T-cell (primary cell): ENCODE measurements at places on chromosomes 4 and X. TPM values are rescaled to one million over a fixed set of nuclear protein-coding genes. Genes with fewer than 3 reads are reported as not detected.

DNA sequence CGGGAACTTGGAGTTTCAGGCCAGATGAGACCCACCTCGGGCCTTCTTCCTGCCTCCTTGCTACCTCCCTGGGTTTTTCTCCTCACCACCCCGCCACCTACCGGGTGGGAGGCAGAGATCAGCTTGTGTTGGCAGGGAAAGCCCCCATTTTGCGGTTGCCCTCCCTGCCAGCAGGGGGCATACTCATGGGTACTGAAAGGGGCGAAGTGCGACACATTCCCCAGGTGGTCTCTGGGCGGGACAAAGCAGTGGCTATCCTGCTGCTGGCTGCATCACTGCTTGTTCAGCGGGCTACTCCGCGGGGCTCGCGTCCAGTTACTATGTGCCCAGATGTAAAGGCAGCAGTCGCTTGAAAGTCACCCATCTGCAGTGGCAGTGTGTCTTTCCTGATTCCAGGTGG is 330.3 kb downstream of the PDHA2 start:
- H3K27me3 ChIP-seq, result no peaks in the 10 kb centered on the region
- no peaks in the 10 kb centered on the region for H3K36me3 ChIP-seq
- H3K27ac ChIP-seq, result no peak overlapping the region

DNA sequence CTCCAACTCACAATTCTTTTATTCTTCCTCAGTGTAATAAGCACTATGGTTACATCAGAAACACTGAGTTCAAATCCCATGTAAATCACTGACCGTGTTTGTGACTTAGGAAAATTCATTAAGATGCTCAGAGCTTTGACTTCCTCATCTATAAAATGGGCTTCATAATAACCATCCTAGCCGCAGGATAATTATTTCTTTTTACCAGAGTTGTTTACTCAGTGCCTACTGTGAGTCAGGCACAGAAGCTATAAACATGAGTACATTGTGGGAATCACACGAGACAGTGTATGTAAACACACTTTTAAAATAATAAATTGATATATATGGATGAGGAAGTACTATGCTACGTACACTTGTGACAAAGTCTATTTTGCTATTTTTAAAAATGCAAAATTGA is 296.3 kb upstream of the TENM3 start:
- H3K4me1 ChIP-seq, result no peaks in the 10 kb centered on the region
- H3K27ac ChIP-seq, result no peak overlapping the region
- DNase-seq, result no peak
- H3K27me3 ChIP-seq, result no peaks in the 10 kb centered on the region

GRCh38 chrX:24702362-24703184 is 8.9 kb downstream of the POLA1 start:
- no peak for DNase-seq
- peaks cover 18% of the 10 kb centered on the region for H3K36me3 ChIP-seq
- no peak overlapping the region for H3K27ac ChIP-seq

- no peaks in the 10 kb centered on the region for H3K27me3 ChIP-seq
- H3K4me1 ChIP-seq, result no peaks in the 10 kb centered on the region
- no peak overlapping the region for H3K4me3 ChIP-seq
- no peak overlapping the region for H3K27ac ChIP-seq
- DNase-seq, result no peak
Measured at GRCh38 chr4:5098176-5098575, 46.9 kb downstream of the STK32B start.

- H3K36me3 ChIP-seq, result no peaks in the 10 kb centered on the region
- H3K4me3 ChIP-seq, result no peak overlapping the region
- no peak for DNase-seq
- no peak overlapping the region for H3K27ac ChIP-seq
Measured at GRCh38 chrX:97389761-97390192, 506.1 kb downstream of the RPA4 start.

DNA sequence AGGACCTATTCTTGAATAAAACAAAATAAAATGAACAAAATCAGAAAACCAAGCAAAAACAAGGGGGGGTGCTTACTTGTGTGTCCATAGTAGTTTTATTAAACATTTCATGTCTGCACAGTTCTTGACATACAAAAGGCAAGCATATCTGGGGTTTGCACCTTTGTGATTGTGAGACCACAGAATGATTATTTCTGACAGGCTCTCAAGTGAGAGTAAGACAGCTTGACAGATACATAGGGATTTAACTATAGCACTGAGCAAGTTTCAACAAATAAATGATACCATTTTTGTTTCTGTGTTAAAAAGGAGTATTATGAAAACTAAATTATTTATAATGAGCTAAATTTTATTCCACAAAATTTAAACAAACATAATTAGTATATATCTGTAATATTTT is 712.0 kb upstream of the PCDH10 start:
- no peaks in the 10 kb centered on the region for H3K36me3 ChIP-seq
- DNase-seq, result no peak
- no peaks in the 10 kb centered on the region for H3K27me3 ChIP-seq
- no peak overlapping the region for H3K27ac ChIP-seq

Gene RNF150
- not detected for total RNA-seq

Gene GPR50
- not detected for total RNA-seq

DNA sequence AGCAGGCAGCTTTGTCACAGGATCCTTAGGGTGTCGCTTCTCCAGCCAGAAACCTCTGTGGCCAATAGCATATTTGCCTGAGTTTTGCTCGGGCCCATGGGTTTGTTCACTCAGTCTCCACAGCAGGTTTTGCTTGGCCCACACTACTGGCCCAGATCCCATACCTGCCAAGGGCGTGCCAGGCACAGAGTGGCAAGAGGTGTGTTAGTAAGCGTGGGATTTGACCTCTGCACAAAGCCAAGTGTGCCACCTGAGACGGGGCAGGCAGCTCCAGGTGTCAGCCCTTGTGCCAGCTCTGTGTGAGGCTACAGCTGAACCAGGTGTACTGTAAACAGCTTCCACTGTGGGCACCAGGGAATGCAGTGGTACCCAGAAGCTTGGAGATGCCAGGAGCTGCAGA is 2003.0 kb downstream of the C4orf33 start:
- H3K4me1 ChIP-seq, result no peaks in the 10 kb centered on the region
- H3K27me3 ChIP-seq, result no peaks in the 10 kb centered on the region
- H3K27ac ChIP-seq, result no peak overlapping the region
- no peak for DNase-seq
- H3K36me3 ChIP-seq, result no peaks in the 10 kb centered on the region

DNA sequence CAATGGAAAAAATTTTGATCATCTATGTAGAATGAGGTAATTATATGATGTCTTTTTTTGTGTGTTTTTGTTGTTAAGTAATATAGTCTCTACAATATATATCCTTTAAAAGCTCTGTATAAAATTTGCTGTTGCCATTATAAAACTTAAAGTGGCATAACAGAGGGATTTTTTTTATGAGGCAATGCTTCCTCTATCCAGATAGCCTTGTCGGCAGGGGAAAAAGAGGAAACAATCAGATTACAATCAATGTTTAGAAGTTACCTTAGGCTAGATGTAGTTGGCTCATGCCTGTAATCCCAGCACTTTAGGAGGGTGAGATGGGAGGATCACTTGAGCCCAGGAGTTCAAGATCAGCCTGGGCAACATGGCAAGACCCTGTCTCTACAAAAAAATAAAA is 86.8 kb downstream of the DIAPH2 start:
- H3K4me1 ChIP-seq, result no peaks in the 10 kb centered on the region
- no peak overlapping the region for H3K4me3 ChIP-seq
- H3K27me3 ChIP-seq, result no peaks in the 10 kb centered on the region

DNA sequence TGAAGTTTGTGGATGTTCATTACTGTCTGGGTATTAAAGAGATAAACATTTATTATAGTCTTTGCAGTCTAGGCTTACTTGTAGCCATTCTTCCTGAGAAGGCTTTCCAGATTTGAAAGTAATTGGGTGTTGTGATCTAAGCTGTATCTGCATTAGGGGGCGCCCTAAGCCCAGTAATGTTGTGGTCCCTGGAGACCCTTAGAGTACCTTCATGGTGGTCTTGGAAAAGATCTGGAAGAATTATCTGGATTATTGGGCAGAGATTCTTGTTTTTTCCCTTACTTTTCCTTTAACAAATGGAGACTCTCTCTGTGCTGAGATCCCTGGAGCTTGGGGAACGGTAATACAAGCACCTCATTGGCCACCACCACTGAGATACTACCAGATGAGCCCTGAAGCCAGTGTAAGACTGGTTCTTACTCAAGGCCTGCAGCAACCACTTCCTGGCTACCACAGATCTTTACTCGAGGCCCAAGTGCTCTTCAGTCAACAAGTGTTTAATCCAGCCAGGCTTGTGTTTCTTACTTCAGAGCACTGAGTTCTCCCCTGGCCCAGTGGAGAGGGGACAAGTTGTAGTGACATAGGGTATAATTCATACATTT is 63.1 kb downstream of the RTL3 start:
- H3K27me3 ChIP-seq, result no peaks in the 10 kb centered on the region
- H3K4me3 ChIP-seq, result no peak overlapping the region
- no peak overlapping the region for H3K27ac ChIP-seq
- DNase-seq, result no peak
- no peaks in the 10 kb centered on the region for H3K4me1 ChIP-seq

Gene ART3
- total RNA-seq, result not detected

DNA sequence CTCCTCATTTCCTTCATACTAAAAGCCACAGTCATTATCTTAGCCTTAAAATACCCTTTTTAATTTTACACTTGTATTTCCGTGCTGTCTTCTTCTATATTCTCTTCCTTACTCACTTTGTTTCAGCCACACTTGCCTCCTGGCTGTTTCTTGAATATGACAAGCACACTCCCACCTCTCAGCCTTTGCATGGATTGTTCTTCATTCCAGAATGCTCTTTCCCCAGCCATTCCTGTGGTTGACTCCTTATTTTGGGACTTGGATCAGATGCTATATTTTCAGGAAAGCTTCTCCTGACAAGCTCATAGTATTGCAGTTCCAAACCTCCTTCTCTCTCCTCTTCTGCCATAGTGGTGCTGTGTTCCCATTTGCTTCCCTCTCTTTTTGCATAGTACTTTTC is 291.3 kb downstream of the PDHA2 start:
- no peaks in the 10 kb centered on the region for H3K27me3 ChIP-seq
- no peak overlapping the region for H3K27ac ChIP-seq
- H3K4me3 ChIP-seq, result no peak overlapping the region
- H3K4me1 ChIP-seq, result no peaks in the 10 kb centered on the region
- no peak for DNase-seq

DNA sequence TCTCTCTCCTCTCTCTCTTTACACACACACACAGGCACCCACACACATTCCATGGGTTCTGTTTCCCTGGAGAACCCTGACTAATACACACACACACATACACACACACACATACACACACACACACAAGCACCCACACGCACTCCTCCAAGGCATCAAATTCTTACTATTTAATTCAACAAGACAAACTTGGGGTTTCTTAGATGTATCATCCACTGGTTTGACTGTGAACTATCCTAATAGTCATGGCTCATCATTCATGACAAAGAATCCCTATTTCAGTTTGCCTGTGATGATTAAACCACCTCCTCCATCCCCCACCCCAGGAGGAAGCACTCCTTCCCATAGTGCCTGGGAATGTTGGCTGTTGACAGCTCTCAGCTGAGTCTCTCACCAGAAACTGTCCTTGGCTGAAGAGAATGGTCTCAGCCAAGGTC is 98.2 kb downstream of the USP46 start:
- H3K4me1 ChIP-seq, result no peaks in the 10 kb centered on the region
- H3K27ac ChIP-seq, result no peak overlapping the region
- no peaks in the 10 kb centered on the region for H3K36me3 ChIP-seq
- H3K27me3 ChIP-seq, result no peaks in the 10 kb centered on the region
